ENCODE measurements at places on chromosomes 16 and 17. TPM values are rescaled to one million over a fixed set of nuclear protein-coding genes. Genes with fewer than 3 reads are reported as not detected.
A peak's percentile ranks its signal among the peaks of the same experiment; 100 is the strongest.

- no peak overlapping the region for H3K4me3 ChIP-seq
- H3K4me1 ChIP-seq = no peaks in the 10 kb centered on the region
- no peaks in the 10 kb centered on the region for H3K27me3 ChIP-seq
- no peak for DNase-seq
Measured at GRCh38 chr16:12349936-12350850, 373.7 kb downstream of the SNX29 start.

Gene KRTAP4-9
- total RNA-seq = not detected

Gene LGALS9B
- not detected for total RNA-seq

Gene KRTAP3-1
- not detected for total RNA-seq

Gene PRSS36
- 0.48 TPM for total RNA-seq

DNA sequence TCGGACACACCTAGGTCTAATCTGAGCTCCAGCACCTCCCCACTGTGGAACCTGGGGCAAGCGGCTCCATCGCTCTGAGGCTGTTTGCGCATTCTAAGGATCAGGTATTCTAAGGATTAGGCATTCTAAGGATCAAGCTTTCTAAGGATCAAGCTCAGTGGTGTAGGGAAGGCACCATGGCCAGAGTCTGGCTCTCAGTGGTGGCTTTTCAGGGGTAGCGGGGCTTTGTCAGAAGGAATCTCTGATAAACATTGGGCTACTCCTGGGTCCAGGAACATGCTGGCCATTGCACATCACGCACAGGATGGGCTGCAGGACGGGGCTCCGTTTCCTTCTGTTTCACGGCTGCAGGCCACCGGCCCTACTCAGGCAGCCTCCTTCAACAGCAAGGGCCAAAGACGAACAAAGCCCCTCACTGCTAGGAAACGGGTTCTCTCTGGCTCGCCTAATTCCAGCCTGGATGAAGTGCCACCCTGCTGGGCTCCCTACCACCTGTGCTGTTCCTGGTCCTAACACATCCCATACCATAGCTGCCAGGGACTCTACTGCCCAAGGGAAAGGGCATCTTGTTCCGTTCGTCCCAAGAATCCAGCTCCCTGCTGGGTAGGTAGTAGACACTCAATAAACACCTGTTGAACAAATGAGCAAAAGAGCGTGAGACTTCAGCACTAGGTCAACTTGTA lies 5.5 kb downstream of the C1QTNF1 start:
- H3K27ac ChIP-seq = no peak overlapping the region
- peaks cover 19% of the 10 kb centered on the region for H3K27me3 ChIP-seq
- no peaks in the 10 kb centered on the region for H3K36me3 ChIP-seq
- DNase-seq = peak; percentile 52
- H3K4me3 ChIP-seq = no peak overlapping the region

Gene TLCD3B
- 3.5 TPM for total RNA-seq

DNA sequence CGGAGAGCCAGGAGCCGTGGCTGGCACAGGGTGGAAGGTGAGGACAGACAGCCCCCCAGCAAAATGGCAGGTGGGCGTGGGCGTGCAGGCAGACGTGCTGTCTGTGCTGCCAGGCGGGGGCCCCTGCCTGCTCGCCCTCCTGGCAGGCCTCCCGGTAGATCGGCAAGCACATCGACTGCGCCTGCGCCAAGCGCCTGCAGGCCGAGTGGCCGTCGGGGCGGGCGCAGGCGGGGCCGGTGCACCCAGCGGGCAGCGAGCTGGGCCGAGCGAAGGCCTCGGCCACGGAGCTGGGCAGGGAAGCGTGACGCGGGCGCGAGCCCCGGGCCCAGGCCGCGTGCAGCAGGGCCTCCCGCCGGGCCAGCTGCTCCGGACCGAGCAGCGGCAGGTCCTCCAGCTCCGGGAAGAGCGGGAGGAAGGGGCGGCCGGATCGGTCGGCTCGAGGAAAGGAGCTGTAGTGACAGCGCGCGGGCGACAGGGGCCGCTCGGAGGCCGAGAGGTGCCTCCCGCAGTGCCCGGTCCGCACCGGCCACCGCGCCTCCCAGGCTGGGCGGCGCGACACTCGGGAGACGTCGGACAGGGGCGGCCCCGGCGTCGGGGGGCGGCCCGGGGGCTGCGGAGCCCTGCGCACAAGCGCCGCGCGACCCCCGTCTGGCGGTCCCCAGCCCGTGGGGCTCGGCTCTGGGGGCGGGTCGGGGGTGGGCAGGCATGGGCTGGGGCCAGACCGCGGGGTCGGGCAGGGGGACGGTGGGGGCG lies 16.9 kb downstream of the GRIN2C start:
- DNase-seq = peak; percentile 95
- H3K4me1 ChIP-seq = peaks cover 8% of the 10 kb centered on the region
- H3K27ac ChIP-seq = no peak overlapping the region
- peaks cover 51% of the 10 kb centered on the region for H3K27me3 ChIP-seq
- H3K36me3 ChIP-seq = no peaks in the 10 kb centered on the region

DNA sequence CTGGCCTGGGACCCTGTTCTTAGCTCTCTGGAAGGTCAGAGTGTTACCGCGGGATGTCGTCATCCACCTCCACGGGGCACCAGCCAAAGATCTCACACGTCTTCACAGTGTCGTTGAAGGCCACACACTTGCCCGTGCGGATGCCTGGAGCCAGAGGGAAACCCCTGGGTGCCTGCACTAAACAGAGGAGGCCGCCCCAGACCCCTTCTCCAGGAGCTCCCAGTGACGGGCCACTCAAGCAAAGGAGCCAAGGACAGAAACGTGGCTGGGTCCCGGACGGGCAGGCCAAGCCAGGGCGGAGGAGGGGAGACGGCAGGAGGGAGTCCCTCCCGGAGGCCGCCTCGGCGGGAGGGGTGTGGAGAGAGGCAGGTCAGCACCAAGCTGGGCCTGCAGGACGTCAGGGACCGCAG lies 11.0 kb upstream of the CAMKK1 start:
- H3K27ac ChIP-seq = no peak overlapping the region
- DNase-seq = peak; percentile 79
- no peaks in the 10 kb centered on the region for H3K4me1 ChIP-seq
- no peak overlapping the region for H3K4me3 ChIP-seq

DNA sequence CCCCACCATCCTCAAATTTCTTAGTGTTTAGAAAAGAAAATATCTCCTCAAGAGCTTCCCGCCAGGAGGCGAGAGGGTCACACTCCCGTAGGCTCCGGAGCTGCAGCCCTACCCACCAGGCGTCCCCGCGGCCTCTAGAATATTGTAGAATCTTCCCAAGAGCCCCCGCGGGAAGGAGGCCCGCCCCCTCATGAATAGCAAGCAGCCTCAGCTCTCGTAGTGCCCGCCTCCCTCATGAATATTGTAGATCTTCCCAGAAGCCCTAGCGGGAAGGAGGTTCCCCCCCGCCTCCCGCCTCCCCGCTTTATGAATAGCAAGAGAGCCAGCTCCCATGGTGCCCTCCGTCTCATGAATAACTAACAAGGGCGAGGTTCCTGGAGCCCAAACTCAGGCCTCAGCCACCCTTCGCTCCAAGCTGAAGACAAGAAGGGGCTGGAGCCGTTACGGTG lies at the start of gene FBXO47:
TSS of gene FBXO47 (minus strand) at position 114 of the 449 bp plus-strand sequence. CDS start 4,378 bp downstream, outside the sequence.
- H3K4me3 ChIP-seq = no peak within 1 kb of the TSS
- no peak within 1 kb of the TSS for H3K27ac ChIP-seq
- no peaks in the 10 kb centered on the region for H3K27me3 ChIP-seq
- no peaks in the 10 kb centered on the region for H3K36me3 ChIP-seq
- peak; percentile 99 for DNase-seq
- no peaks in the 10 kb centered on the region for H3K4me1 ChIP-seq

Gene PDILT
- total RNA-seq = not detected

Gene NTN3
- 0.52 TPM for total RNA-seq

GRCh38 chr16:87601401-87601981 lies 817 bp upstream of the JPH3 start:
- H3K27ac ChIP-seq = no peak overlapping the region
- peak; percentile 74 for DNase-seq
- peaks cover 29% of the 10 kb centered on the region for H3K27me3 ChIP-seq
- peak overlapping the region; percentile 76 for H3K4me3 ChIP-seq

GRCh38 chr16:57956924-57957672 lies 13.8 kb downstream of the CNGB1 start:
- DNase-seq = no peak
- no peak overlapping the region for H3K27ac ChIP-seq
- no peaks in the 10 kb centered on the region for H3K27me3 ChIP-seq
- H3K4me3 ChIP-seq = no peak overlapping the region

Gene TPPP3
- 1.2 TPM for total RNA-seq

GRCh38 chr16:3578610-3579551 lies 1.7 kb upstream of the NLRC3 start:
- H3K36me3 ChIP-seq = no peaks in the 10 kb centered on the region
- peak overlapping the region; percentile 57 for H3K27ac ChIP-seq
- DNase-seq = no peak
- H3K4me3 ChIP-seq = no peak overlapping the region
- no peaks in the 10 kb centered on the region for H3K4me1 ChIP-seq
- H3K27me3 ChIP-seq = no peaks in the 10 kb centered on the region

DNA sequence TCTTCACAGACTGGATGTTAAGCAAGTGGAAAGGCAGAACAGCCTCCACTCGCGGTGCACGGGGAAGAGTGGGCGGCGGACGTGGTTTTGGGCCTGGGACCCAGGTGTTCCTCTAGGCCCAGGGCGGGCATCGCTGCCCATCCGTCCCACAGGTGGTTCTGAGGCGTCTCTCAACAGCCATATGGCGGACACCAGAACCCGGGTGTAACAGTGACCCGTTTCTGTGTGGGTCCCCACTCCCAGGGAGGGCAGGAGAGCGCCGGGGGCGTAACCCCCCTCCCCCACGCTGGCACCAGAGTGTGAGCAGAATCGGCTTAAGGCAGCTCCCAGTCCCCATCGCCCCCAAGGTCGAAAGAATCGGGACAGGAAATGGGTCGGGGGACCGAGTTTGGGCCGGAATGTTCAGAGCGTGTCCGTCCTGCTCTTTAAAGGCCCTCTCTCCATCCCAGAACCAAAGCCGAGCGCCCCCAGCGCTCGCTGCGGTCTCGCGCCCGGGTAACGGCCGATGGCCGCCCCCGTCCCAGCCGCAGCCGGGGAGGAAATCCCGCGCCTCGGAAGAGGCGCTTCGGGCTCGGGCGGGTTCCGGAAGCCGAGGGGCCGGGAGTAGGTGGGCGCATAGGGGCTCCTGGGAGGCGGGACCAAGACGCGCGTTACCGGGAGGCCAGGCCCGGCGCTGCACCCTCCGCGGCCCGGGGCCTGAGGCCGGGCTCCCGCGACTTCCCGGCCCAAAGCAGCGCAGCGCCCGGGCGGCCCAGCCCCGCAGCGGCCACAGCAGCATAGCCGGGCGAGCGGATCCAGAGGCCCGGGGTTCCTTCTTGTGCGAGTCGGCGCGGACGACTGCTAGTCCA lies at the start of gene TK2:
TSS of gene TK2 (minus strand) at position 839 of the 848 bp plus-strand sequence. CDS start at position 778, 61 bp downstream.
- DNase-seq = peak; percentile 88
- H3K4me3 ChIP-seq = peak within 1 kb of the TSS; percentile 73
- H3K27me3 ChIP-seq = no peaks in the 10 kb centered on the region
- H3K4me1 ChIP-seq = peaks cover 4% of the 10 kb centered on the region
- H3K36me3 ChIP-seq = no peaks in the 10 kb centered on the region

DNA sequence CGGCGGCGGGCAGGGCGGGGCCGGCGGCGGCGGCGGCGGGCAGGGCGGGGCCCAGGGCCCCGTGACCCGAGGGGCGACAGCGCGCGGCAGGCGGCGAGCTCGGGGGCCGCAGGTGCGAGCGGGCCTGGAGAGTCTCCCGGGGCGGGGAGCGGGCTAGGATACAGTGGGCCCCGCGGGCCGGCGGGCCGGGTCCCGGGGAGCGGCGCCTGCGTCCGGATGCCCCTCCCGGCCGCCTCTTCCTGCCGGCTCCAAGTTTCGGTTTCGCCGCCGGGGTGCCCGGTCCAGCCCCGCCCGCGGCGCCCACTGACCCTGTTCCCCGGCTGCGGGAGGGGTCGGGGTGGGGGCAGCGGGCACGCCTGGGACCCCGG lies at the start of gene RNF213:
TSS of gene RNF213 (plus strand) at position 62 of the 368 bp plus-strand sequence. CDS start 2,830 bp downstream, outside the sequence.
- H3K36me3 ChIP-seq = peaks cover 11% of the 10 kb centered on the region
- DNase-seq = peak; percentile 84
- H3K27ac ChIP-seq = peak within 1 kb of the TSS; percentile 88
- peaks cover 15% of the 10 kb centered on the region for H3K4me1 ChIP-seq

DNA sequence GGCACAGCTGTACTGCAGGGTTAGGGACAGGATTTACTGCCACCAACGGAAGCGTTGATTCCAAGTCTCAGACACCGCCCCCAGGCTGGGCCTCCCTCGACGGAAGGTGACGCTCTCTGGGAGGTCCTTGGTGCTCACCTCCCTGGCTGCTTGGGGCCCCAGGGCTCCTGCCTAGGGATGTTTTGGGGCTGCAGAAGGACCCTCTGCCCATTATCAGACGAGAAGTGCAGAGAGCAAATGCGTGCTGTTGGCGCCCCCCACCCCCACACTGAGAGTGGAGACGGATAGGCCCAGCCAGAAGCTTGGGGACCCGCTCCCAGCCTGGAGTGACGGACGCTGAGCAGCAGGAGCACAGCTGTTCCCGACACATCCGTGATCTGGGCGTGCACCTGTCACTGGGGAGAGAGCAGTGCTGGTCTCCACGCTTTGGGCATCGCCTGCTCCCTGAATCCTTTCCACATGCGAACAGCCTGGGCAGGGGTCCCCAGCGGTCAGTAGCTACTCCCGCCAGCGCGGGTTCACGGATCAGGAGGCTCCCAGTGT lies 5.1 kb upstream of the SOX8 start:
- no peak overlapping the region for H3K4me3 ChIP-seq
- H3K4me1 ChIP-seq = no peaks in the 10 kb centered on the region
- H3K27ac ChIP-seq = peak overlapping the region; percentile 36
- no peaks in the 10 kb centered on the region for H3K36me3 ChIP-seq

Gene FLOT2
- total RNA-seq = 195 TPM

- no peaks in the 10 kb centered on the region for H3K27me3 ChIP-seq
- no peak for DNase-seq
- H3K36me3 ChIP-seq = no peaks in the 10 kb centered on the region
- H3K27ac ChIP-seq = no peak within 1 kb of the TSS
- H3K4me1 ChIP-seq = peaks cover 5% of the 10 kb centered on the region
Measured at GRCh38 chr17:9905078-9905415, at the start of gene RCVRN. Gene RCVRN (minus strand): TSS chr17:9905271. CDS start chr17:9905180, 91 bp downstream.

GRCh38 chr16:5982979-5983378 lies 885.4 kb upstream of the EEF2KMT start:
- H3K27me3 ChIP-seq = no peaks in the 10 kb centered on the region
- no peak overlapping the region for H3K4me3 ChIP-seq
- DNase-seq = no peak
- no peaks in the 10 kb centered on the region for H3K36me3 ChIP-seq
- peaks cover 4% of the 10 kb centered on the region for H3K4me1 ChIP-seq
- no peak overlapping the region for H3K27ac ChIP-seq

Gene KRTAP2-3
- not detected for total RNA-seq
